ENCODE measurements at places on chromosomes 2 and 18.

- H3K27me3 ChIP-seq, result peaks cover 27% of the 10 kb centered on the region
- peak overlapping the region; percentile 92 for H3K4me3 ChIP-seq
- no peak for DNase-seq
- peaks cover 3% of the 10 kb centered on the region for H3K36me3 ChIP-seq
- H3K4me1 ChIP-seq, result peaks cover 21% of the 10 kb centered on the region
Observed at GRCh38 chr2:85754313-85755095, 713 bp downstream of the ATOH8 start.

GRCh38 chr2:25939257-25939668 is 43.0 kb downstream of the KIF3C start:
- no peak for DNase-seq
- peaks cover 4% of the 10 kb centered on the region for H3K4me1 ChIP-seq
- peaks cover 20% of the 10 kb centered on the region for H3K36me3 ChIP-seq
- no peak overlapping the region for H3K4me3 ChIP-seq
- H3K27me3 ChIP-seq, result no peaks in the 10 kb centered on the region

DNA sequence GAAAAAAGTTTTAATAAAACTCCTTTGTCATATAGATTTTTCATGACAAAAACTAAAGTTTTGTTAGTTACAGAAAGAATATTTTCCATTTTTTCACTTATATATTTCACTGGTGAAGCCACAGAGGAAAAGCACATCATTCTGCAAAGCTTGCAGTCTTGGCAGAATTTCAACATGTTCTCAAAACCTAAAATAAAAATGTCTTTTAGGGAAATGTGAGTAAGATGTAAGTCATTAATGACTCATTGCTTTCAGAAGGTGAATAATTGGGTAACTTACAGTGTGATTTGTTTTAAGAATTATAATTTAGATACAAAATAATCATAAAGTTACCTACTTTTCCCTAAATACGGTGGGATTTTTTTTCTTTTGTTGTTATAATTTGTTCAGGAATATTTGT is 43.4 kb upstream of the TNFRSF11A start:
- H3K4me3 ChIP-seq, result no peak overlapping the region
- DNase-seq, result no peak
- peaks cover 24% of the 10 kb centered on the region for H3K36me3 ChIP-seq
- H3K4me1 ChIP-seq, result peaks cover 4% of the 10 kb centered on the region
- H3K27me3 ChIP-seq, result no peaks in the 10 kb centered on the region

GRCh38 chr2:28958689-28959088 is 22.4 kb upstream of the TOGARAM2 start:
- peaks cover 12% of the 10 kb centered on the region for H3K27me3 ChIP-seq
- no peak overlapping the region for H3K4me3 ChIP-seq
- no peak overlapping the region for H3K27ac ChIP-seq
- peak; percentile 58 for DNase-seq
- no peaks in the 10 kb centered on the region for H3K36me3 ChIP-seq

DNA sequence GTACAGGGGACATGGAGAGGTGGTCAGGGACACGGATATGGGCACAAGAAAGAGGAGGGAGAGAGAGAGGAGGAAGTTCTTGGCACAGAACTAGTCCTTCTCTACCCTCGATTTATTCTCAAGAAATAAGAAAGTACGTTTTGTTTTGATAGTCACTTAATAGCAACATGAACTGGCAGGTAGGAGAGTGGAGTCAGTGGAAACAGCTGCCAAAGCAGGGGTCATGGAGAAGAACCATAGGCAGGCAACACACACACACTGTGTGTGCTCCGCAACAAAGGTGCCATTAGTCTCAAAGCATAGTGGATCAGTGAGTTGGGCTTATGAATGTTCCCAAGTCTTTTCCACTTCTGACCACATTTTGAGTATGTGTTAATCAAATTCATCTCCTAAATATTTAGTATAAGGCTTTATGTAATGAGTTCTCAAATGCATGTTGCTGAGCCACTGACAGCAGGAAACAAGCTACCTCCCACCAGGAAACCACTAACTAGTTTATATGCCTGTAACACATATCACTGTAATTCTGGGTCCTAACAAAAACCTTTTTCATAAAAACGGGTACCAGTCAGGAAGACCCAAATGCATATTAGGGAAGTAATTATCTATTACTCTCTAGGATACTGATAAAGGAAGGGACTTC is 41.1 kb downstream of the IWS1 start:
- H3K27me3 ChIP-seq, result no peaks in the 10 kb centered on the region
- H3K4me1 ChIP-seq, result no peaks in the 10 kb centered on the region

- H3K27ac ChIP-seq, result no peak overlapping the region
- no peak for DNase-seq
- H3K27me3 ChIP-seq, result no peaks in the 10 kb centered on the region
Observed at GRCh38 chr2:141063406-141063805, 1067.4 kb downstream of the LRP1B start.

- no peaks in the 10 kb centered on the region for H3K27me3 ChIP-seq
- no peak for DNase-seq
- H3K4me3 ChIP-seq, result no peak overlapping the region
- H3K4me1 ChIP-seq, result no peaks in the 10 kb centered on the region
Observed at GRCh38 chr2:237645261-237645660, 17.9 kb downstream of the LRRFIP1 start.

DNA sequence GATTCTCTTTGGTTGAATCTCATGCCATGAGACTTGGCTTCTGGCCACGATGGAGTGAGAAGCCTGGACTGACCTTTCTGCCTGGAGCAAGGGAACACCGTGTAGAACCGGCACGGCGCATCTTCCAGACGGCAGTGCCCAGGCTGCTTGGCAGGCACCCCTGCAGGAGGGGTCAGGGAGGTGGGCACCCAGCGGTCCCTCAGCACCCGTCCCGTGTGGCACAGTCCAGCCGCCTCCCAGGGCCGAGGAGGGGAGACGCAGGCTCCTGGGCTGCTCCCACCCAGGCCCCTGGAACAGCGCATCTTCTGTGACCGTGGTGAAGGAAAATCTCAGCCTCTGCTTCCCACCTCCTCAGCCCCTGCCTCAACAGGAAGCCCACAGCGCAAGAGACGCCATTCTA is 95.7 kb downstream of the CMPK2 start:
- no peaks in the 10 kb centered on the region for H3K36me3 ChIP-seq
- H3K27me3 ChIP-seq, result peaks cover 10% of the 10 kb centered on the region
- H3K4me1 ChIP-seq, result peaks cover 32% of the 10 kb centered on the region

DNA sequence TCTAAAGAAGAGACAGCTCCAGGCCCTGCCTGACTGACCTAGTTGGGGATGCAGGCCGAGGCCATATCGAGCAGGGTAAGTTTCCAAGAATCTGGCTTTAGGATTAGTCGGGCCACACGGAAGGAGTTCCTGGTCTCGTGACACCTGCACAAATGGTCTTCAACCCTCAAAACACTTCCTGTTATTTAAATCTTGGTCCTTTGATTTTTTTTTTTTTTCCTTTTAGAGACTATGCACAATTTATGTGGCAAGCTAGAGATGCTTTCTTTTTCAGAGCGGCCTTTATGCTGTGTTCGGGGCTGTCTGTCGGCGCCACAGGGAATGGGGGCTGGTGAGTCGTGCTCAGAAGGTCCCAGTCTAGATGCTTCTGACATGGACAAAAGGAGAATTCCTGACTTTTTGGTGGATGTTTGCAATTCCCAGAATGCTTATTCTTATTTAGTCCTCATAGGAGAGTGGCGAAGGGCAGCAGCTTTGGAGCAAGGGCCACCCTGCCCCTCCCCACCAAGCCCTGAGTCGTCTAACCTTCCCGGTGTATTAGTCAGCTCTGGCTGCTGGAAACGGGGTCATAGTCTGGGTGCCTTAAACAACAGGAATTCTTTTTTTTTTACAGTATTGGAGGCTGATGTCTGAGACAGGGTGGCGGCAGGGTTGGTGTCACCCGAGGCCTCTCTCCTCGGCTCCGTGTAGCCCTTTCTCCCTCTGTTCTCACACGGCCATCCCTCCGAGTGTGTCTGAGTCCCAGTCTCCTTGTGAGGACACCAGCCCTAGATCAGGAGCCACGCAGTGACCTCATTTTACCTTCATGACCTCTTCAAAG is 27.4 kb downstream of the HPCAL1 start:
- no peak overlapping the region for H3K4me3 ChIP-seq
- peak overlapping the region; percentile 21 for H3K27ac ChIP-seq
- H3K27me3 ChIP-seq, result no peaks in the 10 kb centered on the region
- DNase-seq, result no peak
- peaks cover 34% of the 10 kb centered on the region for H3K4me1 ChIP-seq

GRCh38 chr2:81481994-81482368 is 1177.4 kb upstream of the LRRTM1 start:
- DNase-seq, result no peak
- H3K4me3 ChIP-seq, result no peak overlapping the region
- no peaks in the 10 kb centered on the region for H3K36me3 ChIP-seq
- no peaks in the 10 kb centered on the region for H3K4me1 ChIP-seq
- H3K27me3 ChIP-seq, result no peaks in the 10 kb centered on the region

GRCh38 chr18:6939972-6940371 is 177.6 kb downstream of the LAMA1 start:
- H3K27ac ChIP-seq, result no peak overlapping the region
- no peaks in the 10 kb centered on the region for H3K27me3 ChIP-seq
- no peak overlapping the region for H3K4me3 ChIP-seq
- H3K36me3 ChIP-seq, result peaks cover 22% of the 10 kb centered on the region
- no peak for DNase-seq

DNA sequence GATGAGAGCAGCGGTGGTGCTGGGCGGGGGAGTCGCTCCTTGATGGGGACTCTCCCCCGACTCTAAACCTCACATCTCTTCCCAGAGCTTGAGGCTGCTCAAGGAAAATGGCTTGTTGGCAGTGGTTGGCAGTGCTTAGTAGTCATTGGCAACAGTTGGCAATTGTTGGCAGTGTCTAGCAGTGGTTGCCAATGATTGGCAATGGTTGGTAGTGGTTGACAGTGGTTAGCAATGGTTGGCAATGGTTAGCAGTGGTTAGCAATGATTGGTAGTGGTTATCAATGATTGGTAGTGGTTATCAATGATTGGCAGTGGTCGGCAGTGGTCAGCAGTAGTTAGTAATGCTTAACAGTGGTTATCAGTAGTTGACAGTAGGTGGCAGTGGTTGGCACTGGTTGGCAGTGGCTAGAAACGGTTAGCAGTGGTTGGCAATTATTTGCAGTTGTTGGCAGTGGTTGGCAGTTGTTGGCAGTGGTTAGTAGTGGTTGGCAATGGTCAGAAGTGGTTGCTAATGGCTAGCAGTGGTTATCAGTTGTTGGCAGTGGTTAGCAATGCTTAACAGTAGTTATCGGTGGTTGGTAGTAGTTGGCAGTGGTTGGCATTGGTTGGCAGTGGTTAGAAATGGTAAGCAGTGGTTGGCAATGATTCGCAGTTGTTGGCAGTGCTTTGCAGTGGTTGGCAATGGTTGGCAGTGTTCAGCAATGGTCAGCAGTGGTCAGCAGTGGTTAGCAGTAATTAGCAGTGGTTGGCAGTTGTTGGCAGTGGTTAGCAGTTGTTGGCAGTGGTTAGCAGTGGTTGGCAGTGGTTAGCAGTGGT is 85.4 kb upstream of the OTOS start:
- H3K4me1 ChIP-seq, result peaks cover 6% of the 10 kb centered on the region
- H3K36me3 ChIP-seq, result no peaks in the 10 kb centered on the region
- H3K27ac ChIP-seq, result no peak overlapping the region
- peaks cover 15% of the 10 kb centered on the region for H3K27me3 ChIP-seq
- peak; percentile 10 for DNase-seq
- H3K4me3 ChIP-seq, result no peak overlapping the region

GRCh38 chr2:103327386-103327785 is 565.6 kb downstream of the TMEM182 start:
- no peaks in the 10 kb centered on the region for H3K4me1 ChIP-seq
- H3K36me3 ChIP-seq, result no peaks in the 10 kb centered on the region
- DNase-seq, result no peak
- no peak overlapping the region for H3K27ac ChIP-seq
- no peak overlapping the region for H3K4me3 ChIP-seq
- H3K27me3 ChIP-seq, result no peaks in the 10 kb centered on the region

GRCh38 chr2:195656859-195657633 is at the start of gene SLC39A10:
SLC39A10 (plus strand) TSS chr2:195657226; CDS start chr2:195680043, 22,817 bp downstream.
- H3K4me1 ChIP-seq, result peaks cover 38% of the 10 kb centered on the region
- peak within 1 kb of the TSS; percentile 98 for H3K4me3 ChIP-seq
- H3K27ac ChIP-seq, result peak within 1 kb of the TSS; percentile 99

GRCh38 chr2:235373171-235373570 is 120.7 kb upstream of the AGAP1 start:
- H3K36me3 ChIP-seq, result no peaks in the 10 kb centered on the region
- H3K27me3 ChIP-seq, result peaks cover 57% of the 10 kb centered on the region
- no peak for DNase-seq
- no peaks in the 10 kb centered on the region for H3K4me1 ChIP-seq

DNA sequence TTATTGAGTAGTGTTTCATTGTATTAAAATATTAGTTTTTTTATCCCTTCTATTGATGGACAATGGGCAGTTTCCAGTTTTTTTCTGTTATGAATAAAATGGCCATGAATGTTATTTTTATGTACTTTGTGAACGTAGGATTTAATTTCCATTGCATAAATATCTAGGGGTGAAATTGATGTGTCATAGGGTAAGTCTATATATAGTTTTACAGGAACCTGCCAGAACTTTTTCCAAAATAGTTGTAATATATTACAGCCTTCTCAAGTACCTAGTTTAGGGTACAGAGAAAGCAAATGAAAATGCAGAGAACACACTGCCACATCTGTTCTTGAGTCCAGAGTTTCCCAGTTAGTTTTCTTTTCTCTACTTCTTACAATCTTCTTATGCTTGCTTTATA is 378.6 kb downstream of the MEIS1 start:
- DNase-seq, result no peak
- peak overlapping the region; percentile 19 for H3K27ac ChIP-seq
- H3K36me3 ChIP-seq, result peaks cover 8% of the 10 kb centered on the region
- H3K27me3 ChIP-seq, result no peaks in the 10 kb centered on the region
- H3K4me3 ChIP-seq, result no peak overlapping the region
- H3K4me1 ChIP-seq, result peaks cover 20% of the 10 kb centered on the region

- no peak for DNase-seq
- H3K27ac ChIP-seq, result no peak overlapping the region
- H3K27me3 ChIP-seq, result no peaks in the 10 kb centered on the region
- no peak overlapping the region for H3K4me3 ChIP-seq
Observed at GRCh38 chr2:165425556-165425955, 43.9 kb upstream of the CSRNP3 start.

DNA sequence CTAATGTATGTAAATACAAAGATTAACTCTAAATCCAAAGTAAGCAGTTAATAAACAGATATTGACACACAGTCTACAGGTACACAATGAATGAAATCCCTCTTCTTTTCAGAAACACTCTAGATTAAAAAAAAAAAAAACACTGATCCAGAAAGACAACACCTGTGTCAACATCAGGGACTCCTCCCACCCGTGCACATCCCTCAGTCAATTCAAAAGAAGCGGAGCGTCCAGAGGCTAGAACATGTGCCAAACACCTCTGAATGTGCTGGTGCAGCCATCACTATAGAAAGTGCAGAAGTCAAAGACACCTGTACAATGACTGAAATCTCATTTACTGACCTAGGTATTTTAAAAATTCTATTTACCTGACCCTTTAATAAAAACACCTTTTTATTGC is 622.6 kb upstream of the ID2 start:
- H3K27ac ChIP-seq, result no peak overlapping the region
- H3K27me3 ChIP-seq, result no peaks in the 10 kb centered on the region
- no peak overlapping the region for H3K4me3 ChIP-seq
- no peak for DNase-seq
- H3K36me3 ChIP-seq, result peaks cover 3% of the 10 kb centered on the region
